ENCODE measurements at places on chromosomes 4 and X.

DNA sequence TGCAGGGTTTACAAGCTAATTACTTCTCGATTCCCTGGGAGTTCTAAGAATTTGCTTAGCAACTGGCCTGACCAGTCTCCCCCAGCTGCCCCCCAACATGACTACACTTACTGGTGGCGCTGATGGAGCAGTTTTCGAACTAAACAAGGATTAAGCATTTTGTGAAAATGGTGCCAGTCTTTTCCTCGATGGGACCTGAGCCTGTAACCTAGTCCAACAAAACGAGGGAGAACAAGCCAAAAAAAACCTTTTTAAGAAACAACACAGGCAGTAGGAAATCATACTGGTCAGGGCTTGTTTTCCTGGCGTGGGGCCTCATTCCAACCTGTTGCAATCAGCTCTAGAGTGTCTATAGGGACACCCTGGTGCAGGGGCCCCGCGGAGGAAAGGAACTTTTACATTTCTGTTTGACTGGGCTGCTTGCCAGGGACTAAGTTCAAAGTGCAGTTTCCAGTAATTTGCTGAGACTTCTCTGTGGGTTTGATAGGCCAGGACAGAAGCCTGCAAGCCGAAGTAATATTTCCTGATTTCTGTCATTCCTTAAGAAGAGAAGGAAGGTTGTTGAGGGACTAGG is 158.7 kb downstream of the SPRY1 start:
- peak; percentile 38 for DNase-seq

DNA sequence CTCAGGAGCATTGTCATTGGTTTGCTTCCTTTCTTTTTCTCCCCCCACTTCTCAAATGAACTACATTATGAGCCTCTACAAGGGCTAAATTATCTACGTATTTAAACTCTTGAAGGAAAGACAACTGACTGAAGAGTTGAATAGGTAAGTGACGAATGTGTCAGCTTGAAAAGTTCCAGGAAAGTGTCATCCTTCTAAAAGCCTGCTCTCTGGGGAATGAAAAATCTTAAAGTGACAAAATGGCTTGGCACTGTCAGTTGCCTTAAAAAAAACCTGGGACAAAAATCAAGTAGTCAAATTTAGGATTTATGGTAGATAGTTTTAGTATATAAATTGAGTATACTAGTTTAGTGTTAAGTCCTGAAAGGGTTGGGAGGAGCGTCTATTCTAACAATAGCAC is 173.9 kb upstream of the NDP start:
- DNase-seq, result no peak

- DNase-seq, result no peak
Measured at GRCh38 chr4:185721190-185722028, 90.6 kb downstream of the SORBS2 start.

DNA sequence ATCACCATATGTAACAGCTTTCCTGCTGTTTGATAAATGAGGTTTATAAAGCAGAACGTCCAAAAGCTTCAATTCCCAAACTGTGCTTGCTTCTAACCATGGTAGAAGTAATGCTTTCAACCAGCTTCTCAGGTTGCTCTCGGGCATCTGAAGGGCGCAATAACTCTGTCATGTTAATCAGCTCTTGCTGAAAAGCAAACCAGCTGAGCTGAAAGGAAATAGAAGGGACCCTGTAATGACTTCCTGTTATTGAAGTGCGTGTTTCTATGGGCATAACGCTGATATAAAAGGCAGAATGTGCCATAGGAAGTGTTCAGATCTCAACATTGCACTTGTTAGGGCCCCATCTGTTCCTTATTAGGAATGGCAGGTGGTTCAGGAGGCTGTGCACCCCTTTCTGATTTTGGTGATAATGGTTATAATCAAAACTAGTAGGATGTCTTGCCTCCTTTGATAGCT is 21.2 kb downstream of the HERC3 start:
- DNase-seq, result peak; percentile 23

DNA sequence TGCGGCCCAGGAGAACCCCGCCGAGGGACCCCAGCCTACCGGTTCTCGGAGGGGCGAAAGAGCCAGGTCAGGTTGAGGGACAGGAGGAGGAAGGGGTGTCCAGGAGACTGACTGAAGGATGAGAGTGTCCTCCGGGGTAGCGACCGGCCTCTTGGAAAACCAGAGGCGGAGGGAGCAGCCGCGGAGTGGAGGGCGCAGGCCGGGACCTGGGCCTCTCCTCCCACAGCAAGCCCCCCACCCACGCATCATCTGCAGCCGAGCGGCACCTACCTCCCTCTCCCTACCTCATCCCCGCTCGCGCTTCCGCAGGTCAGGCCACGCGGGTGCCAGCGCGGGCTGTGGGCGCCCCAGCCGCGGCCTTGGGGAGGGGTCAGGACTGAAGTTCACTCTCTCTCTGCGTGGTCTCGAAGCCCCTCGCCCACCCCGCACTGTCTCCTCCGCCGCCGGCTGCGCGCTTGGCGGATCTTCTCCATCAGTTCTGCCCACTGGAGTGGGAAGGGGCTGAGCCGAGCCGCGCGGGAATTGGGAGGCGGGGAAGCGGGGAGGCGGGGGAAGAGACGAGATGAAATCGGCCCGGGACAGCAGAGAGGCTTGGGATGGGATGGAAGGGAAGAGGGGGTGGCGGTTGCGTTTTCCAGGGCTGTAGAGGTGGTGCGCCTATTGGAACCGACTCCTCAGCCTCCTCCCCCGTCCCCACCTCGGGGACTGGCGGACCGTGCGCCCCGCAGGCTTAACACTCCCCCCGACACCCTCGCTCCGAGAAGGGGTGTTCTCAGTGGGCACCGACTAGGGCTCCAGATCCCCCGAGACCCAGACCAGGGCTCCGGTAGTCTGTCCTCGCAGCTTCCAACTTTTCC is 1.8 kb downstream of the NLGN4X start:
- DNase-seq, result peak; percentile 33

DNA sequence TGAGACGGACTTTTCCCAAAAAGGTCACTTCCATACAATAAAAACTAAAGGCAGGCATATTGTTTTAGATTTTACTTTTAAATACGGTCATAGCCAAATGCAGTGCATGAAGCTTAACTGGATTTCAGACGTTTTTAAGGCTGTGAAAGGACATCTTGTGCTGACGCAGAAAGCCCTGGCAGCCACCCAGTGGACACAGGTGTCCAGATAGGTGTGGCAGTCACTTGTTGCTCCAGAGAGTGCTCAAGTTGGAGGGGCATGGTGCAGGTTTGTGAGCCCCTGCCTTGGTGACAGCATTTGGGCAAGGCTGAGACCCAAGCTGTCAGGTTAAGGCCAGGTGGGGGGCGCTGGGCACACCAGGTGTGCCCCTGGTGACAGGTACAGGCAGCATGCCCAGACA is 135.8 kb upstream of the TBL1X start:
- no peak for DNase-seq

- DNase-seq, result no peak
Measured at GRCh38 chr4:58491620-58492019, 1381.4 kb upstream of the IGFBP7 start.

DNA sequence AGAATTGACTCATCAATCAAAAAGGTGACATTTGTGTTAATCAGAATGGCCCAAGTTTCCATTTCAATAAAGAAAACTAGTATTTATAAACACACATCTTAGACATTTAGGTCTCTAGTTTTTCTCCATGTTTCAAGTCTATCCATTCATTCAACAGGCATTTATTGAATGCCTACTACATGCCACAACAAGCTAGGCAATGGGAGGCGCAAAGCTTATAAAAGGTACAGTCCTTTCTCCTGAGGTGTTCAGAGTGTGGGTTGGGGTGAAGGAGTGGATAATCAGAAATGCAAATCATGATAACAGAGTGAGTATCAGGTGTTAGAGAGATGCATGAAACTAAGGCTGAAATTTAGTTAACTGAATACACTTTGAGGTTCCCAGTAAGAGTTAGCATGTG is 78.0 kb downstream of the HCCS start:
- no peak for DNase-seq

DNA sequence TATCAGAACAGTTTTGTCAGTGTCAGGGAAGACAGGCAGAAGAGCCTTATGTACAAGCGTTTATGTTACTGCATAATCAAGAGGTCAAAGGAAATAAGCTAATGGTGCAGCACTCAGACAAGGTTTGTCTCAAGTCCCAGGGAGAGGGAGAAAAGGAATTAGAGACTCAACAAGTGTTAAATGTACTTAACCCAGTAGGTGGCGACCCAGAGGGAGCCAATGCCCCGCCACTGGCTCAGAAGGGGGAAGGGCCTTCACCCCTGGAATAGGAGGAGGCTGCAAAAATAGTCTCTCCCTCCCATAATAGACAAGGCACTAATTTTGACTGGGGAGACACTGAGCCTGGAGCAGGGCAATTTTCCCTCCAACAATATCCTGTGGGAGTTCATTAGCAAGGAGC is 14.1 kb upstream of the PAPSS1 start:
- no peak for DNase-seq

- DNase-seq, result no peak
Measured at GRCh38 chr4:45004847-45005565, 278.6 kb upstream of the GNPDA2 start.

DNA sequence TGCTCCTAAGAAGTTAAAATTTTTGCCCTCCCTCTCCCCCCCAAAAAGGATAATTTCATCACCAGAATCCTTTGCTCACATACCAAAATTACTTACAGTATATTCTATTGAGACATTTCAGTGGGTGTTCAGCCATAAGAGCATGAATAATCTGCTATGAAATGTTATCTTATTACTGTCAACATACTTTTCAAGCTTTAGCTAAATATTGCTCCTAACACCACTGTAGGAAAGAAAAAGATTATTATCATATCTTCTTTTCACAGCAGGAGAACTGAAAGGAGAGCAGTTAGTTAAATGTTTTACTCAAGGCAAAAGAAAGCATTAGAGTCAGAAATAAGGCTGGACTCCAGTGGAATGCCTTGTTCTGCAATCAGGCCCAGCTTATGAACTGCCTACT is 231.0 kb upstream of the GYPA start:
- no peak for DNase-seq

GRCh38 chr4:130329036-130329435 is 1233.1 kb downstream of the C4orf33 start:
- no peak for DNase-seq

GRCh38 chr4:3473996-3474765 is 11.1 kb downstream of the DOK7 start:
- DNase-seq, result no peak

DNA sequence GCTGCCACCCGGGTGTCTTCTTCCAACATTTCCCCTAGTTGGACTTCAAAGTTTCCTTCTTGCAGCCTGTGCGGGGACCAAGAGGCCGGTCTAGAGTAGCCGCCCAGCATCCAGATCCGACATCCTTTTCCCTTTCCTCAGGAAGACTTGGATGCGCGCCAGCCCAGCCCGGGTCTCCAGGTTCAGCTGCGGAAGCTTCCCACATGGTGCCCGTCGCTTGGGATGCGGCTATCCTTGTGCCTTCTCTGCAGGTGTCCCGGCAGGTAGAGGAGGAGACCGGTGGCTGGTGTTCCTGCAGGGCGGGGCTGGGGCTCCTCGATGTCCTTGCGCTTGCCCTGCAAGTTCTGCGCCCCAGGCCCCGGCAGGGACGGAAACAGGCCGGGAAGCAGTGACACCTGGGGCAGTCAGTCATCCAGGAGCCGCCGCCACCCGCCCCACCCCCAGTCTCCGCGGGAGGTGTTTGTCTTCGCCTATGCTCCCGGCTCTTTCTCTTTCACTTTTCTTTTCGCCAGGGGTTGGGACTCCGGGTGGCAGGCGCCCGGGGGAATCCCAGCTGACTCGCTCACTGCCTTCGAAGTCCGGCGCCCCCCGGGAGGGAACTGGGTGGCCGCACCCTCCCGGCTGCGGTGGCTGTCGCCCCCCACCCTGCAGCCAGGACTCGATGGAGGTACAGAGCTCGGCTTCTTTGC is at the start of gene IL15:
TSS of gene IL15 (plus strand) at position 502 of the 689 bp plus-strand sequence. CDS start 82,882 bp downstream, outside the sequence.
- no peak for DNase-seq

GRCh38 chr4:88285235-88285653 is 883 bp upstream of the PPM1K start:
- DNase-seq, result no peak

DNA sequence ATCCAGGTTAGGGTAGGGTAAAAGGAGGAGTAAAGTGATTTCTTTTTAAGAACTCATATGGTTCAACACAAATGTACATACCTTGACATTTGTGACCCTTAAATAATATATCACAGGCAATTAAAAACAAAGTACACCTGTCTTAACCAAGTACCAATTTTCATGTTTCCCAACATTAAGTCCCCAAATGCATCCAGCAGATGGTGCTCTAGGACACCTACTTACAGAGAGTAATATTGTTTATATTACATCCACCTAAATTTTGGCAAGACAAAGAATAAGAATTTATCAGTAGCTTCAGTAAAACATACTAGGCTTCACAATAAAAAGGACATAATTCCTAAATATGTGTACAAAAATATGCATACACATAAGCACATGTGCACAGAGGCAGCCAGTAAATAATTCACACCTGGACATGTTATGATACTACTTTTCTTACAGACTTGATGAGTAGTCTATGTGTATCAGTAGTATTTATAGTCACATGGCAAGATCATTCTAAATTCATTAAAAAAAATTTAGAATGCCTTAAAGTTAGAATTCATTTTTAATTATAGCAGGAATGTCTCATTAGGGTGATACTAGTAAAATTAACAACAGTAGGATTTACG is 219.7 kb downstream of the DCLK2 start:
- DNase-seq, result peak; percentile 45

GRCh38 chrX:2464677-2465166 is 36.1 kb downstream of the DHRSX start:
- DNase-seq, result no peak

GRCh38 chrX:102604327-102604726 is 5.0 kb downstream of the ARMCX5 start:
- DNase-seq, result no peak

DNA sequence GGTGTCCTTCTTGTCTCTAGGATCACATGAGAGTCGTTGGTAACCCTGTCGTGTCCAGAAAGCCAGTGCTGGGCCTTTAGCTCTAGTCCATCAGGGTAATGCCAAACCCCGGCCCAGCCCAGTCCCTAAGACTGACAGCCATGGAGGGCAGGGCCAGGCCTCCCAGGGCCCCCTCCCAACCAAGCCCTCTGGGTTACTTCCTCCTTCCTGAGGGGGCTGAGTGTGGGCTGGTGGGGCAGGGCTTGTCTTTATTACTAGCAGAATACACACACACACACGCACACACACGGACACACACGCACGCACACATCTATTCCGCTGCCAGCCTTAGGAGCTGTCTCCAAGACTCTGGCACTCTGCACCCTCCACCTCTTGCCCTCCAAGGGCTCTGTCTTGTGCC is 35.6 kb upstream of the CDKN2AIP start:
- DNase-seq, result no peak

DNA sequence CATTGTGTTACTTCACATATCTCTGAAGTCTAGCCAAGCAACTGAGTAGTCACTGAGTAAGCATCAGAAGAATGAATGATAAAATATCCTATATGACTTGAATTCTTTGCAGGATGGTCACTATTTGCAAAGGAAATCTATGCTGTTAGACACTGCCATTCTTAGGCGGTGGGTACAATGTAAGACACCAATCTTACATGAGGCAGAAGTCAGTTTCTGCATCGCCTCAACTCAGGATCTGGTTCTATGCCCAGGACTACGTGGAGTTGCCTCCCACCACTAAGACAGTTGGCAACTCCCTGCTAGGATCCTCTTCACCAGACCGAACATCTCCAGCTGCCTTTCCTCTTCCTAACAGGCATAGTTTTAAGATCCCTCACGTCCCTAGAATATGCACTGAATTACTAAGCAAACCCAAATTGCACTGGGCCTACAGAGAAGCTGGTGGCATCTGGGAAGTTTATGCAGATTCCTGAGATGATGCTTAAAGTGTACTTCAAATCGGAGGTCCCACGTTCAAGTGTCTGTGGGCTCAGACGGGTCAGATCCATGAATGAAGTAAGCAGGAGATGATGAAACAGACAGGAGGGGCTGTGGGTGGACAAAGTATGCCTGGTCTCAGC is 45.6 kb downstream of the SEL1L3 start:
- no peak for DNase-seq

- DNase-seq, result no peak
Measured at GRCh38 chrX:12329476-12329875, 191.2 kb downstream of the FRMPD4 start.

Data from NCI-H526 treated with DMSO at 0.1 percent for 48 hours (cell line).